Stimulated activated CD4-positive, alpha-beta T cell treated with anti-CD3 and anti-CD28 coated beads, Interleukin-15, amount 100 ng/mL, for 24 hours (primary cell): ENCODE measurements at places on chromosomes 12 and 14.

GRCh38 chr14:100017553-100017952 is 47.7 kb upstream of the EVL start:
- DNase-seq, result no peak

DNA sequence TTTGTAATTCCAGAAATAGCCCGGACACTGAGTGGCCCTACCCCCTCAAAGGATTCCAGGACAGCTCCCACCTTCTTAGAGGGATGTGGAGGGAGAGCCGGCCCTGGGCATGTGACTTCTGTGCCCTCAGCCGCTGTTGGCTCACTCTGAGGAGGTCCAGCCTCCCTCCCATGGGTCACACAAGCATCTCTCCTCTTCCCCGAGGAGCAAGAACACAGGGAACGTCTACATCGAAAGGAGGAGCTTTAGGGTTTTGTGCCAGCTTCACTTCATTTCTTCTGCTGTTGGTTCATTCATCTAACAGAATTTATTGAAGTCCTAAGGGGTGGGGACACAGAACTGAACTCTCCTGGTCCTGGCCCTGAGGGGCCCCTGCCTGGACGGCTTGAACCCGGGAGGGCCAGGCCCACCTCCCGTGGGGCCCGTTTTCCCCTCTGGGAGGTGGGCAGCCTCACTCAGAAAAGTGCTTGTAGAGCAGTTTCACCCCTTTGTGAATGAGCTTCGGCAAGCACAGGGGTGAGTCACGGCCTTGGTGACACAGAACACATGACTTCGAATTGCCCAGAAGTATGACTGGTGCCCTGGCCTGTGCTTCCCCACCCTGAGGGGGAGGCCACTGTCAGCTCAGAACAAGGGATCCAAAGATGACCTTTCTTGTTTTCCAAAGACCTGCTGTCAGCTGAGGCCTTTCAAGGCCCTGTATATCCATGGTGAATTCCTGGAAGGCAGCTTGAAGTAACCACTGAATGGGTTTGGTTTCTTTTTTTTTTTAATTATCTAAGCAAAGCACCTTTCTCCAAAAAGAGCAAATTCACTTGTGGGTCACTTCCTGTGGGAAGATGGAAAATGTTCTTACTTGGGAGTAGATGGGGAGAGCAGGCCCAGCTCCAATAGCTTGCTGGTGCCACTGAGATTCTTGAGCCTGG is 39.2 kb downstream of the NFKBIA start:
- DNase-seq, result peak; percentile 89

DNA sequence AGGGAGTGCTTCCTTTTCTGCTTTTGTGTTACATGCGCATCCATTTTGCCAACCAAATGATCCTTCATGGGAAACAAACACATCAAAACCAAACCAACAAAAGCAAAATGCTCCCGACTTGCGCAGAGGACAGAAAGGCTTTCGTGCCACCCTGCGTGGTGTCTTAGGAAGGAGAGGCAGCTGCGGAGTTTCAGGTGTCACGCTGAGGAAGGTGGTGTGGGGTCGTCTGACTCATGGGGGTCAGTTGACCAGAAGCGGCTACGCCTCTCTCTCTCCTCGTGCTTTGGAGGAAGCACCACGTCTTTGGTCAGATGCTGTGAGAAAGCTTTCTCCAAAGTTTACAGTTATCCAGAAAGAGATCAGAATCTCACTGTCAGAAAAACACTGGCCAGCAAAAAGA is 7.9 kb downstream of the EMP1 start:
- DNase-seq, result no peak

DNA sequence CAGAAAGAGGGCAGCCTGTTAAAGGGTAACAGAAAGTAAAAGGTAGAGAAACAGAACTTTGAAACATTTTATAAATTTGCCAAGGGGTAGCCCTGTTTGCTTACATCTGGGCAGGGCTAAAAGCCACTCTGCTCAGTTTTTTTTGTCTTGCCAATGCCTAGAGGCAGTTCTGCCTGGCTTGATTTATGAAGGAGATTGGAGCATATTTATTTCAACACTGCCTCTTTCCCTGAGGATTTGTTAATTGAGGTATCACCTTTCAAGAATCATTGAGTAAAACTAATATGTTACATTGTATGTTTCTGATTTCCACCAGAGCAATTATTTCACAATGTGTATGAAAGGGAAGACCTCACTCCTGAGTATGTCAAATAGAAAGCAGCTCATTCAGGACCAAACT is 160.8 kb downstream of the GXYLT1 start:
- DNase-seq, result no peak

- DNase-seq, result no peak
Observed at GRCh38 chr12:32989705-32990104, 93.1 kb upstream of the PKP2 start.

- no peak for DNase-seq
Observed at GRCh38 chr14:64117671-64118402, 176.3 kb downstream of the ESR2 start.

GRCh38 chr12:47813511-47814196 is 6.0 kb downstream of the HDAC7 start:
- DNase-seq, result peak; percentile 38

DNA sequence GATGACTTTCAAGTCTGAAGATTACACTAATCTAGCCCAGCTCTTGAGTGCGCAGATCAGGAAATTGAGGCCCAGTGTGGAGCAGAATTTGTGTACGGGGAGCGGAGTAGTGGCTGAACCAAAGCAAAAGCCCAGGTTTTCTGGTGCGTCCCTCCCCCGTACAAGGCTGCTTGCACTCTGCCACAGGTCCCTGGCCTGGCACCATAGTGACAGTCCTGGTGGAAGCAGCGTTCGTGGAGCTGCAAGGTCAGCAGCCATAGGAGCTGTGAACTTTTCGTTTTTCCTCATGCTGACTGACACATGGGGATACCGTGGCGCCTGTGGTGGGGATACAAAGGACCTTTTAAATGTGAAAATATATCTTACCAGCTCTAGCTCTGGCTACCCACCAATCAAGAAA is 1.7 kb downstream of the EVL start:
- peak; percentile 56 for DNase-seq

- no peak for DNase-seq
Observed at GRCh38 chr12:118541934-118542333, 165.6 kb downstream of the SUDS3 start.

DNA sequence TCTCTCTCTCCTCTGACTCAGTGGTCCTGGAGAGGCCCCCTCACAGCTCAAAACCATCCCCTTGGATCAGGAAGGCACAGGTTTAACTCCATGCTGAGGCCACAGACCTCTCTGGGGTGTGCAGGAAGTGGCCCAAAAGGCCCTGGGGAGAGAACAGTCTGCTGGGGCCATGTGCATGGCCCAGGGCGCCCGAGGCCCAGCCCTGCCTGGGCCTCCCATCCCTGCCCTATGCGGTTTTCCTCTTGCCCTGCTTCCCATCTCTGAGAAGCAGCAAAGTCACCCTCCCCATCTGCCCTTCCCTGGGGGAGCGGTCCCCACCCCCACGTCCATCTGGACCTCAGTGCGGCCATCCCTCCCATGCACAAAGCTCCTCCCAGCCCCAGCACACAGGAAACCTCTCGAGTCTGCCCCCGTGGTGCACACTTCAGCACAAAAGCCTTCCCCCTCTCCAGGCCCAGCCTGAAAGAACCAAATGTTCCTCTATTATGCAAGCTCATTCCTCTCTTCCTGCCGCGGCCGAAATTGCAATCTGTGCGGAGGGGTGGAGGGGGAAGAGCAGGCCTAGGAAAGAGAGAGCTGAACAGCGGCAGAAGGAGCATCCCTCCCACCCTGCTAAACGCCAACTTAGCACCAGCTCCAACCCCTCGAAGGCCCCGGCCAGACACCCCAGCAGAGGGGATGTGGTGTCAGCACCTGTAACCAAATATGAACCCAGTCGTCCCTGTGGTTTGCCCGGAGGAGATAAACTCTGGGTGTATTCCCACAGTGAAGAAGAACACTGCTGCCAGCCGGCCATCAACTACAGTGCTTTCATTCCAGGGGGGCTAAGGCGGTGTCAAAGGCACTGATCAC is 108.5 kb downstream of the SCARB1 start:
- DNase-seq, result no peak

GRCh38 chr14:90894241-90894640 is 78.0 kb upstream of the TTC7B start:
- no peak for DNase-seq

- DNase-seq, result no peak
Observed at GRCh38 chr14:83860631-83861155, 1669.3 kb upstream of the FLRT2 start.

- DNase-seq, result no peak
Observed at GRCh38 chr12:49054524-49054923, 6.1 kb downstream of the KMT2D start.

DNA sequence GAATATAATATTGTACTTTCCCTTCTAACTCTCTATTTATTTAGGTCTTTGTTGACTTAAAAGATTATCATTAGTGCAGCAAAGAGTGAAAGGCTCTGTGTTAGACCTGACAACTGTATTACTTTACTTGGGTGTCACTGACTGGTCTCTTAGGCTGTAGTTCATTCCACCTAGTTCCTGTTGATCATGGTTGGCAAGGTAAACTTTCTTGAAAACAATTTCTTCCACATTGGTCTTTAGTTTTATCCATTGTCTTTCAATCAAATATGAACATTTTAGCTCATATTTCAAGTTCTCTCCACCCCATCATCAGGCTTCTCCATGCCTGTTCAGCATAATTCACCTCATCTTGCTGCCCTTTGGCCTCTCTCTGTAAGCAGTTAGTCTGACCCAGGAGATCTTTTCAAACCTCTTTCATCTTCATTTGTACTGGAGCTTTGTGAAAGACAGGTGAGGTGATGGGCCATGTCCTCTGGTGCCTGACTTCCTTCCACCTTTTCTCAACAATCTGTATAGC is 32.1 kb upstream of the PPM1H start:
- DNase-seq, result no peak

DNA sequence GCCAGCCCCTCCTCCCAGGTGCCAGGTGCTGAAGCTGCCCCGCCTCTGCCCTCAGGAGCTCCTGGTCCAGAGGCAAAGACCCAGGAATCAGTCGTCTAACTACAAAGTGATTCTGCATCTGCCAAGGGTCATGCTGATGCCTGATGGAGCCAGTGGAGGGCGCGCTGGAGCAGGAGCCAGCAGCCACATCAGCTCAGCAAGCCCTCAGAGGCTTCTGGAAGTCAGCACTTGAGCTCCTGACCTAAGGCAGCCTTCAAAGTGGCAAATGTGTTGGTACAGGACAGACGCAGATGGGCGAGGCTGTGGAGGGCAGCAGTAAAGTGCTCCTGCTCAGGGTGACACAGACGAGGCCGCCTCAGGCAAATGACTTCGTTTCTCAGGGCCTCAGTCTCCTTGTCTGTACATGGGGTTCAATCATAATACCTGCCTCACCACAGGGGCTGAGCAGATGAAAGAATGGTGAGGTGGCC is 10.9 kb downstream of the C12orf43 start:
- peak; percentile 65 for DNase-seq

DNA sequence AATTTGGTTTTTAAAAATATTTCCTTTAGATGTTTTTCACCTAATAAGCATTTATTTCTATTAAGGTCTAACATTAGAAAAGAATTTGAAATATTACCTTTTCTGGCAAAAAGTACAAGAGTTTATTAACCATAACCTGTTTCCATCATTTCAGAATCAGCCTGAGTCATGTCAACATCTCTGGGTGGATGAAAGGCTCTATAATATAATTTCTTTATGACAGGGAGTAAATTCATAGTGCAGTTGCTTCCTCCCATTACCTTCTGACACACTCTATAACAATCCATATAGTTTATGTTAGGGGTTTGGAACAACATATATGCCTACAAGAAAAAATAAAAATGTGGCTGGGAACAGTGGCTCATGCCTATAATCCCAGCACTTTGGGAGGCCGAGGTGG is 134.5 kb downstream of the SLC2A13 start:
- DNase-seq, result no peak

- no peak for DNase-seq
Observed at GRCh38 chr14:62357362-62357761, 595.1 kb downstream of the SNAPC1 start.

DNA sequence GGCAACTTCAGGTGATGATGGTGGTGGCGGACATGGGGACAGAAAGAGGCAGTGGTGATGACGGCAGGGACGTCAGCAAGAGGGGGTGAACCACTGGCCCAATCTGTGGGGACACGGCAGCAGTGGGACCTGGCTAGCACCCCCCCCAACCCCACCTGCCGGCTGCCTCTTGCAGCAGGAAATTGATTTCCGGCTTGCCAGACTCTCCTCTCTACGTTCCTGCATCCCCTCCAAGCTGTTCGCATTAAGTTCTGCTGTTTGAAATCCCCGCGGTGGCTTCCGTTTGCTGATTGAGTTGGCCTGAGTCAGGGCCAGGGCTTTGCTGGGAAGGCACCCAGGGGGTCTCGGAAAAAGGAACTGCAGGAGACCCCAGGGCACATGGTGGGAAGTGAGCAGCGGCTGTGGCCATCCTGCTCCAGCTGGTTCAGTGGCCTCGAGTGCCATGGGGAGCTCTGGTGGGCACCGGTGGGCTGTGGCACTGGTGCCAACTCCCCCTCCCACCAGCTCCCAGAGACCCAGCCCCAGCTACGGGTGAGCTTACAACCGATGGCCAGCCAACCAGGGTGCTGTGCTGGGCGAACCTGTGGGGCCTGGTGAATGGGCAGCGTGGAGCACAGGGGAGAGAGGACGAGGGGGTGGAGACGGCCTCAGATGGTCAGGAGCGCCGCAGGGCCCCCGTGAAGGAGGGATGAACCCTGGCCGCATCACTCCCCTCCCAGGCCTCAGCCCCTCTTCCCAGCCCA is 14.6 kb upstream of the NUDT14 start:
- DNase-seq, result no peak

GRCh38 chr12:49537231-49537751 is 1.5 kb upstream of the KCNH3 start:
- DNase-seq, result no peak

DNA sequence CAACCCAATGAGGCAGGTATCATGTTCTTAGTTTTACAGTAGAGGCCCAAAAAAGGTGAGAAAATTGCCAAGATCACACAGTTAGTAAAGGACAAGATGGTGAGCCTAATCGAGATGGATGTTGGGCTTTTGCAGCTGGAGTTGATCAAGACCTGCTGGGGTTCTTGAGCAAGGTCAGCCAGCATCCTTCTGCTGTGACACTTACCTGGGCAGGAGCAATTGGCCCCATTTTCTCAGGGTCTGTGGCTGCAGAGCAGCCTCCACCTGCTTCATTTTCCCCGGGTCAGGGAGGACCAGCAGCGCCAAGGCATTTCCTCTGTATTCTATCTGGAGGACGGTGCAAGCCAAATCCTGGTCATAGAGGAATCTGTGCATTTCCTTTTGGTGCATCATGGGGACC is 6.5 kb downstream of the SERPINA11 start:
- no peak for DNase-seq

GRCh38 chr12:50924131-50924438 is 28.3 kb upstream of the HIGD1C start:
- no peak for DNase-seq
